Stimulated activated CD4-positive, alpha-beta T cell treated with anti-CD3 and anti-CD28 coated beads, Interleukin-2, amount 100 ng/mL, for 4 hours (primary cell): ENCODE measurements at places on chromosomes 5 and 9.

GRCh38 chr5:119966028-119966427 is 336.7 kb downstream of the FAM170A start:
- DNase-seq: no peak

DNA sequence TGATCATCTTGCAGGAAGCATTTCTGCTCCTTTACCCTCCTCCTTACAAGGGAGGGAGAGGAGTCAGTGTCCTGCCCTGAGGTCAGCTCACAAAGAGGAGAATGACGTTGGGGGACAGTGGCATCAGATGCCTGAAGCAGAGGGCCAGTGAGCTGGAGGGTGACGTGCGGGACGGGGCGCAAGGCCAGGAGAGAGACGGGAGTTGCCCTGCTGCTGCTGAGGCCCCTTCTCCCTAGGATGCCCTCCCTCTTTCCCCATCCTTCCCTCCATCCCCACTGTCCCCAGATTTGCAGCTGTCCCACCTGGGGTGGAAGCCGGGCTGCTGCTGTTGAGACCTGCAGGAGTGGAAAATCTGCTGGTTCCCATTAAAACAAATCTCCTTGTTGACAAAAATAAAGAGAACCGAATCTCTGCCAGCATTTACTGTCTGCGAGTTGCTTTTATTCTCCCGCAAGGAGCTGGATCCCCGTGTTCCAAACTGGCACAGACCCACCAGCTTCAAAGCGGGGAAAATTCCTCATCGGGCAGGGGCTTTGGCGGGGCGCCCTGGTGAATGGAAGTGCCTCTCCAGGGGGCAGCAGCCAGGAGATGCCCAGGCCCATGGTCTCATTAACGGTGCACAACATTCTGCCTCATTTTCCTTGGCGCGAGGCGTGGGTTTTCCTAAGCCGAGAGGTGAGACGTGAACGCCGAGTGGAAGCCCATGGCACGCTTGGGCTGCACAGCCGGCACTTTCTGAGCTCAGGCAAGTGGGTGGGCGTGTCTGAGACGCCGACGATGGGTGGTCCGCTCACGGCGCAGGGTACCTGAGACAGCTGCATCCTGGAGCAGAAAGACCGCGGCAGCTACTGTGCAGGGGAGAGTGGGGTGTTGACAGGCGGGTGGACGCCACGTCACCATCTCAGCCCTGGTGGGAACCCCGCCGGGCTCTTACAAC is 13.9 kb upstream of the COL5A1 start:
- DNase-seq: no peak

DNA sequence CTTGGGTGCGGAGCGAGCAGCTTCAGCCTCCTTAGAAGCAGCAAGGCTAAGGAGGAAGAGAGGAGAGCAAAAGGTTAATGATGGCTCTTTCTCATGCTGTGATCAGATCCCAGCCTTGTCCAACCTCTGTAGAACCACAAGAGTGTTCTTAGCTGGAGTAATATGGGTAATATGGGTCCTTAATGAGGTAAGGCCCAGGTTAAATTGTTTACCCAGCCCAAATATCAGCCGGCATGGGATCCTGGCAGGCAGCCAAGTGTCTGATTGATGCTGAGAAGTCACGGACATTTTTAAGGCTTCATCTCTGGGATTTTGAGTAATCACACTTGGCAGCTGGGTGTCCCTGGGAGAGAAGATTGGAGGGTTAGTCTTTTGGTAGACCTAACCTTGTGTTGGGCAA is 32.3 kb downstream of the GLRA1 start:
- DNase-seq: no peak

DNA sequence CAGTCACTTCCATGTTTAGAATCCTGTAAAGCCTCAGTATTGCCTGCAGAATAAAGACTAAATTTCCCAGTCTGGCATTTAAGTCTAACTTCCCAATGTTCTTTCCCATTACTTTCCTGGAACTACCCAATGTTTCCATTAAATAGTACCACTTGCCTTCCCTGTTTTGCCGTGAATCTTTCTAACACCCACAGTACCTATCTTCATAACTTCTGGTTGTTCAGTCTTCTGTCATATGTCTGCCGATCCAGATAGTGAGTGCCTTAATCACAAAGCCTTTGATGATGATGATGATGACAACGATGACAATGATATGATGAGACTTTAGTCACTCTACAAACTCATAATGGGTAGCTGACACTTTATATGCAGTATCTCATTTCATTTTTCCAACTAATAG is 6.6 kb upstream of the HEMGN start:
- no peak for DNase-seq

DNA sequence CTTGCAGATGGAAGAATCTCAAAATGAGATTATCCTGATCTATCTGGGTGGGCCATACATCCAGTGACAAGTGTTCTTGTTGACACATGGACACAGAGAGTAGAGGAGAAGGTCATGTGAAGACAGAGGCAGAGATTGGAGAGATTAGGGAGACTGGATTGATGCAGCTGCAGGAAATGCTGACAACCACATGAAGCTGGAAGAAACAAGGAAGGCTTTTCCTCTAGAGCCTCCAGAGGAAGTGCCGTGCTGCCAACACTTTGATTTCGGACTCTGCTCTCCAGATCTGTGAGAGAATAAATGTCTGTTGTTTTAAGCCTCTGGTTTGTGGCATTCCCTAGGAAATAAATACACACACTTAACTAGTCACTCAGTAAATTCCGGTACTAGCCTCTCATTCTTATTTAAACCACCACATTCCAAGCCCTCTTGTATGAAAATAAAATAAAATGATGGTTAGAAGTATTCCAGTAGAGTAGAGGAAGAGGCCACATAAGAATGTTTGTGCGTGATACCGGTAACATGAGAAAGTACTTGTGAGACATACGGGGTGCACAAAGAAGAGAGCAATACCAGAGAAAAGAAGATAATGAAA is 110.9 kb upstream of the DMAC1 start:
- DNase-seq: no peak

DNA sequence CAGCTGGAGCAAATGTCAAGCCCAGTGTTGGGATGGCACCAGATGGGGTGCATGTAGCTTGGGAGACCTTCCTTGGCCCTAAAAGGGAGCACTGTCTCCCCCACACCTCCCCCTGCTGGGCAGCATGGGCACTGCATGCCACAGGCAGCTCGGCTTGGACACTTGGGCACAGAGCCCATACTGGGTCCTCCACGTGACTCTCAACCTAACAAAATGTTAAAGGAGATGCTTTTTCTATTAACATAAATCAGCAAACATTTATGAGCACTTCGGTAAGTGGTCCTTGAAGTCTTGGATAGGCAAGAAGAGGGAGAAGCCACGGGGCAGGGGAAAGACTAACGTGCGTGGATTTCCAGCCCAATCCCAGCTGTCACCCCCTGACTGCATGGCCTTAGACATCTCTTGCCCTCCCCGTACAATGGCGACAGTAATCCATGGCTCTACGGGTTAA is 23.9 kb upstream of the MAPK9 start:
- DNase-seq: peak; percentile 61

DNA sequence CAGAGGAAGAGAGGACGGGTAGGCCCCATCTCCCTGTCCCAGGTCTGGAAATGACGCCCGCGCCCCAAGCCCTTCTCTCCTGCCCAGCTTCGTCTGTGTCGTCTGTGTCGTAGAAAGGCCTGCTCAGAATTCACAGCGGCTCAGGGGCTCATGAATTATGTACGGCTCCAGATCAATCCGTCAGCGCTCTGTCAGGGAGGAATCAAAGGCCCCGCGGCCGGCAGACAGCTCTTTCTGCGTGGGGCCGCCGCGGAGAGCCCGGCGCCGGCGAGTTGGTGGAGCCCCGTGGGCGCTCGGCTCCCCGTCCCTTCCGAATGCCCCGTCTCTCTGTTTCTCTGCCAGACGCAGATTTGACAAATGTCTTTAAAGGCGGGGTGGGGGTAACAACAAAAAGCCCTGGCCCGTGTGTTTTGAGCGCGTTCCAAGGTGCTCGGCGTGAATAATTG is 83.8 kb upstream of the RAPGEF1 start:
- no peak for DNase-seq

- DNase-seq: peak; percentile 70
These were observed 4.0 kb upstream of the TMEM250 start for GRCh38 chr9:136122425-136123383.
